ENCODE measurements at places on chromosomes 2 and 18. TPM values are rescaled to one million over a fixed set of nuclear protein-coding genes. Genes with fewer than 3 reads are reported as not detected.

DNA sequence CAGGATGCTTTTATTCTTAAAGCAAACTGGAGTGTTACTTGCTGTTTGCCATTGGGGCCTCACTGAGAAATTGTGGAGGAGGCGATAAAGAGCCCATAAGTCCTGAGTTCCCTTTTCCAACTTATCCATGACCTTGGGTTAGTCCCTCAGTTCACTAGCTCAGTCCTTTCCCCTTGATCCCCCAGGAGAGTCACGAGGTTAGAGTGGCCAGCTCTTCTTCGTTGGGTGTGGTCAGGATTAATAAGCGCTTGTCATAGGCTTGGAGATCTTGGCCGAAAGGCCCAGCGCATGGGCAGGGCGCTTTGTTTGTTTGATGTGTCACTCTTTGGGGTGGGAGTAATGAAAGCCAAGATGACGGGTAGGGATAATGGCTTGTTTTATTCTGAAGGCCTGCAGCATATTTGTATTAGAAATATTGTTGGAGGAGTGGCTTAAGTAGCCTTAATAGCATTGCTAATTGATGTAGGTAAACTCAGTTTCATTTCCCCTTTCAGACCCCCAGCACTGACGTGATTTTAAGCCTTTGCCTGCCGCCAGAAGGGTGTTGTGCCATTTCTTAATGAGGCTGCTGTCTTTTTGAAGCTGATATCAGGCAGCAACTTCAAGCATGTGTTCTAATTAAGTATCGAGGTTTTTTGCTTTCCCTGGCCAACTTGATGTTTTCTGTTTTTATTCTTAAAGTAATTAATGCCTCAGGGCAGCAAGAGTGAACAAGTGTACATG, 15.7 kb downstream of the GRHL1 start:
- no peaks in the 10 kb centered on the region for H3K36me3 ChIP-seq
- no peak for DNase-seq
- no peak overlapping the region for H3K4me3 ChIP-seq
- H3K27ac ChIP-seq = peak overlapping the region; percentile 35

Gene DPP10
- not detected for total RNA-seq

Gene MC5R
- not detected for total RNA-seq

DNA sequence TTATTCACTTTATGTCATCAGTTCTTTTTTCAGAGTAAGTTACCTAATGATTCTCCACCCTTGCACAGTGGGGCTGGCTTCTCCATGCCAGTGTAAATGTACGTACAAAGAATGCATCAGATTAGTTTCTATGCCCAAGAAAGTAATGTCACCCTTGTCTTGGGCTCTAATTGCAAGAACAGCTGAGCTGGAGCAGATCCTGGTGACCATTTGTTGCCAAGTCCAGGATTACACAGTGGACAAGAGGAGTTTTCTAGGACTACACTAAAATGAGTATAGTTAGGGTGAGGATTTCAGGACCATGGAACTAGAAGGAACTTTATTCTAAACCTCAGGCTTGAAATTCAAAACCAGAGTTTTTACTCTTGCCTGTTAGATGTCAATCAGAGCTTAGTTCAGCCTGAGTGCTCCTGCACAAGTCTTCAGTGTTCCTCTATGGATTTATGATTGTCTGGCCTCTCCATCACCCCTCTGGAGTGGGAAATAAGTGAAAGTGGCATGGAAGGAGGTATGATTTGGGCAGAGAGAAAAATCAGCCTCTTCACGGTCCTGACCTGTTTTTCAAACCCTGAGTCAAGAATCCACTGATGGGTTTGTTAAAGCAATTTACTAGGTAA, 29.8 kb downstream of the PCBP1 start:
- DNase-seq = no peak
- H3K27ac ChIP-seq = no peak overlapping the region
- H3K27me3 ChIP-seq = no peaks in the 10 kb centered on the region
- no peaks in the 10 kb centered on the region for H3K36me3 ChIP-seq

DNA sequence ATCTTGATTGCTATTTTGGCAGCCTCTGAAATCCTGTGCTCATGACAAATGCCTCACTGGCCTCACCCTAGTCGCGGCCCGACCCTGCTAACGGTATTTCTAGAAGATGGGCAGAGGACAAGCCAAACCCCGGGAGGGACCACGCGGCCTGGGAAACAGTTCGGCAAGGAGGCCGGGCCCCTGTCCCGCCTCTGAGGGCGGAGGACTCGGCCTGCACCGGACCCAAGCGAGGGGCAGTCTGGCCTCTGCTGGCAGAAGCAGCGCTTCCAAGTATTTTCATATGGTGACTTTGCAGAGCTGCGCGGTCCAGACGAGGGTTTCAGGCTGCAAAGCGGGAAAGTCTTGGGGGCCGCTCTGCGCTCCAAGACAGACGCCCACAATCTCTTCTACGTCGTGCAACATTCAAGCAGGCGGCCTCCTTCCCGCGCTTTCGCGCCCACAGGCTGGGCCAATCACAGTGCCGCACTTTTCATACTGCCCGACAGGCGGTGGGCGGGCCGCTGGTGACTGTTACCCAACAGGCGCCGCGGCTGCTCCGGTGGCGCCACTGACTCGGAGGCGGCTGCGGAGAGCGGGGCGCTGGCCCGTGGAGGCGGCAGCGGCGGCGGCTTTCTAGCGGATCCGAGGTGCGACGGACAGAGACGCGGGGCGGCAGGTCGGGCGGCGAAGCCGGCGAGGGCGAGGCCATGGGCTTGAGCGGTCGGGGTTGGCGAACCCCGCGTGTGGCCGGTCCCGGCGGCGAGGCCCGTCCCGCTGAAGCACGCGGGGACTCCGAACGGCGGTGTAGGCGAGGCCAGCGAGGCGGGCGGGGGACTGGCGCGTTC, at the start of gene RBM44:
TSS of gene RBM44 (plus strand) at position 544 of the 824 bp plus-strand sequence. CDS start 14,831 bp downstream, outside the sequence.
- no peak within 1 kb of the TSS for H3K27ac ChIP-seq
- no peaks in the 10 kb centered on the region for H3K36me3 ChIP-seq
- H3K27me3 ChIP-seq = no peaks in the 10 kb centered on the region
- no peak within 1 kb of the TSS for H3K4me3 ChIP-seq
- H3K4me1 ChIP-seq = no peaks in the 10 kb centered on the region

Gene AQP12A
- not detected for total RNA-seq

DNA sequence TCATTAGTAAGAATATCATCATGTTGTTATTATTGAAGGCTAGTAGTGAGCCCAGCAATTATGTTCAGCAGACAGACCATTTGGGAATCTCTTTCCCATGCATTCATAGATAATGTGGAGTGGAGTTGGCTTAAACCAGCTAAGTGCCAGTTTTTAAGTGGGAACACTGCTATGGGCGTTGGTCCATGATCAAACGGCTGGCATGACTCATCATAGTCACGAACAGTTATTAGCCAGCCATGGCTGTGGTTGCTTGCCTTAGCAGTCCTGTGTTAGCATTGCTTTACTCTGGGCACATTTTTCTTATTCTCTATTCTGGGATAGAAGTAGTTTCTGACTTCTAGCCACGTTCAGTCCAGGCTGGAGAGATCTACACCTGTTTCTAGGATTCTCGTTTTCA, 17.7 kb downstream of the EIF4E2 start:
- no peak for DNase-seq
- no peak overlapping the region for H3K4me3 ChIP-seq
- no peak overlapping the region for H3K27ac ChIP-seq
- no peaks in the 10 kb centered on the region for H3K27me3 ChIP-seq

Gene TMEM198
- total RNA-seq = 5.2 TPM

DNA sequence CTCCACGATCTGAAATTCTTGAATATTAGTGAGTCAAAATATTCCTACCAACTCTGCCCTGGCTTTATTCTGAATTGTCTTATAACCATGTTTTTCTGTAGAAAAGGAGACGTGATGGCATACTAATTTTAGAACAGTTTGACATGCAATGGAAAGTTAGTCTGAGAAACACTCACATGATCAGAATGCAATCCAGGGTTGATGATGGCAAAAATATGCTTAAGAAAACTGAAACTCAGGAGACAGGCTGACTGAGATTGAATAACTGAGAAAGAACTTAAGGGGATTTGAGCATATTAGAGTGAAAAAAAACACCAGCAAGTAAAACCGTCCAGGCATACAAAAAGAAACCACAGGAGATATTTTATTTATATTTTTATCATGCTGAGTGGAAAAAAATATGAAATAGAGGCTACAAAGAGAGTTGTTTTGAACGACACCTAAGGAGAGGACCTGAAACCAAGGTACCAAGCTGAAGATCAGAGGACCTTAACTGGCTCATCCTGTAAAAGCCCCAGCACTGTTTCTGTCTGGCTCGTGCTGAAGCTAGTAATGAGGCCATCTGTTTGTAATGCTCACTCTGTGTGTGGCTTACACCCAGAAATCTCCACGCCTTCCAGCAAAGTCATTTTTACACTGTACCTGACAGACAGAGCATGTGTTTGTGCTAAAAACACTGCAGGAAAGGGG, 437.2 kb upstream of the PKDCC start:
- no peaks in the 10 kb centered on the region for H3K27me3 ChIP-seq
- no peak overlapping the region for H3K27ac ChIP-seq
- no peaks in the 10 kb centered on the region for H3K36me3 ChIP-seq
- no peaks in the 10 kb centered on the region for H3K4me1 ChIP-seq
- no peak for DNase-seq

Gene B3GNT7
- 0.13 TPM for total RNA-seq

Gene ANTXR1
- total RNA-seq = 0.22 TPM

- no peak overlapping the region for H3K4me3 ChIP-seq
- peaks cover 23% of the 10 kb centered on the region for H3K4me1 ChIP-seq
- no peak overlapping the region for H3K27ac ChIP-seq
Observed at GRCh38 chr2:3522961-3523421, 3.7 kb upstream of the ADI1 start.

Gene CCDC68
- not detected for total RNA-seq

Gene CNTNAP5
- not detected for total RNA-seq

DNA sequence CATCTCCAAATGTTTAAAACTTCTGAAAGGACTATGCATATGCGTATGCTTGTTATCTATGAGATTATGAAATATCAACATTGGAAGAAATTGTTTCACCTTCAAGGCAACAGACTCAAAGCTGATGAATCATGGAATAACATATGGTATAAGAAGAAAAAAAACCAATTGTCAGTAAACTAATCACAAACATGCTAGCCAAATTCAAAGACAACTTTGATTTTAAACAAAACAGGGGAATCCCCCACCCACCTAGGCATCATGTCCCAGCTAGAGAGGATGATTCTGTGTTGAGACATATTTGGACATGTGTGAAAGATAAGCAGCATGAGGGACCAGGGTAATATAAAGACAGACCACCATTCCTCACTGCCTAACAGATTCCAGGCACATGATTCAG, 147.7 kb downstream of the WDPCP start:
- H3K4me1 ChIP-seq = no peaks in the 10 kb centered on the region
- no peak for DNase-seq
- H3K27me3 ChIP-seq = no peaks in the 10 kb centered on the region
- H3K4me3 ChIP-seq = no peak overlapping the region

Gene CROCC2
- not detected for total RNA-seq

Gene LGALSL
- total RNA-seq = 0.98 TPM

All from CD8-positive, alpha-beta memory T cell (primary cell).